Left renal cortex interstitium (tissue), 4 donors: ENCODE measurements at places on chromosomes 3 and 15.

- DNase-seq: no peak
Observed at GRCh38 chr15:36632226-36632625, 52.8 kb downstream of the CDIN1 start.

DNA sequence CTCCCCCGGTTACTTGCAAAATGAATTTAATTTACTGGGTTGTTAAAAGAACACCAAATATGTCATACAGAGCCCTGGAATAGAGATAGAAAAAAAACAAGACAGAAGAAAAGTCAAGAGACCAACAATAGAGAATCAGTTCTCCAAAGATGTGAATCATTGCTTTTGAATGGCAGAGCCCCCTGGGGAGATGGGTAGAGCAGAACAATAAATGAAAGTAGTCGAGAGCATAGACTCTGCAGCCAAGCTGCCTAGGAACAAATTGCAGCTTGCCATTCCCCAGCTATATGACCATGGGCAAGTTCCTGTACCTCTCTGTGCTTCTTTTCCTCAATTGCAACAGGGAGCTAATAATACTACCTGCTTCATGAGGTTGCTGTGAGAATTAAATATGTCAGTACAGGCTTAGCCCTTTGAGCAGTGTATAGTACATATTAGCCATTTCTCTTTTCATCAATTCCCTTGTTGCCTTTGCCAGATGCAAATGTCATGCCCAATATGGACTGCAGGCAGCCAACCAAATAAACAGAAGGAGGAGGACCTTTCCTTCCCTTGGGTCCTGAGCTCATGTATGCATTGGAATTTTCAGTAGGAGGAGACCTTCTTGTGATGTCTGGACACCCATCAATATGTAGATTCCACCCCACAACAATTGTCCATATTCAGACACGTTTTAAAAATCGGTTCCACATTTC is 25.0 kb upstream of the BFSP2 start:
- no peak for DNase-seq

GRCh38 chr3:31960793-31961431 is 20.1 kb downstream of the OSBPL10 start:
- no peak for DNase-seq

DNA sequence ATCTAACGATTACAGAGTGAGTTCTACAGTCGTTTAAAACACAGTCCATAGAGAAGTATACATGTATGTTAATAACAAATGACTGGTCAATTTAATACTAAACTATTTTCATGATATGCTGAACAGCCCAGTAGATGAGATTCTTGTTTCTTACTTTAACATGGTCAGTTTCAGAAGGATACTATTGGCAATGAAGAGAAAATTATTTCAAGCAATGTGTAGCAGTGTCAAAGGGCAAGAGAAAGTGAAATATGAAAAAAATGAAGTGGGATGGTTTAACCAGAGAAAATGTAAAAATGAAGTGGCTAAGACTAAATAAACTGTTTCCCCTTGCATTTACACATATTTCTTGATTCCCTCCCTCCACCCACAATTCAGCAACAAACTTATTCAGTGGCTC is 192.1 kb upstream of the TTC14 start:
- no peak for DNase-seq

GRCh38 chr3:172276103-172276502 is 172.2 kb downstream of the GHSR start:
- no peak for DNase-seq

DNA sequence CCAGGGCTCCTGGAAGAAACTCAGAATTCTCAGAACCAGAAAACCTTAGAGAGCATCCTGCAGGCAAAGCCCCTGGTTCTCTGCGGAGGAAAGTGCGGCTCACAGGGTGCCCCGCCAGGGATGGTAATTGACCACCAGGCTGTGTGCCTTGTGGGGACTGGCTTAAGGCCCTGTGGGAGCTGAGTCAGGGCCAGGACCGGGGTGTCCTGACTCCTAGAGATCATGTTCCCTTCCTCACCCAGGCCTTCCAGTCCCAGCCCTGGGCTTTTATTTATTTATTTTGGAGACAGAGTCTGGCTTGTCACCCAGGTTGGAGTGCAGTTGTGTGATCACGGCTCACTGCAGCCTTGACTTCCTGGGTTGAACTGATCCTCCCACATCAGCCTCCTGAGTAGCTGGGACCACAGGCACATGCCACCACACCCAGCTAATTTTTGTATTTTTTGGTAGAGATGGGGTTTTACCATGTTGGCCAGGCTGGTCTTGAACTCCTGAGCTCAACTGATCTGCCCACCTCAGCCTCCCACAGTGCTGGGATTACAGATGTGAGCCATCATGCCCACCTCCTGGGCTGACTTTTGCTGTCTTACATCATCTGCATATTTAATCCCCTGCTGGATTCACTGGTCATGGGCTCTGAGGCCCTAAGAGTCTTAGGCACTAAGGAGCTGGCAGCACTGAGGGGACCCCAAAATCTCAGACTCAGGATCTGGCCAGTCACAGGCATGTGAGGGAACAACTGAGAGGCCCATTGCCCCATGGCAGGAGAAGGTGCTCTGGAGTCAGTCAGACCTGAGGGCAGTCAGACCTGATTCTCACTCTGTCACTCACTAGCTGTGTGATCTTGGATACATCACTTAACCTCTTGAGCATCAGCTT is 20.4 kb upstream of the LAMP3 start:
- no peak for DNase-seq

GRCh38 chr15:84684092-84684491 is 26.1 kb upstream of the NMB start:
- DNase-seq: no peak
